Activated naive CD4-positive, alpha-beta T cell treated with anti-CD3 and anti-CD28 coated beads, Interleukin-2, amount 50 U/mL, for 16 hours (primary cell): ENCODE measurements at places on chromosomes 5 and 9.

GRCh38 chr5:67353500-67354450 lies 157.2 kb upstream of the CD180 start:
- DNase-seq: no peak

DNA sequence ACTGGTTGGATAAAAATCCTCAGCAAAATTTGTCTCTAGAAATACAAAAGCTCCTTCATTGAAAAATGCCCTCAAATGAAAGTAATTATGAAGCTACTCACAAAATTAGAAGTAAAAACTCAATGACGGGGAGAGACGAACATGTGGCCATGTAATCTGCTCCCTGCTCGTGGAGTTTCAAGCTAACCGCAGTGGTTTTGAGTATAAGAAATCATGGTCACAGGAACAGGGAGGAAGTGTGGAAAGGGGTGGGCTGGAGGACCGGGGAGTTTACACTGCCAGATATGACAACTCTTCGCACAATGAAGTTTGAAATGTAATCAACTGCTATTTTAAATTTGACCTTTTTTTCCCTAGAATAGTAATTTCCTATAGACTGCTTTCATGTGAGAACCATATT lies 765.4 kb upstream of the DMAC1 start:
- no peak for DNase-seq

- no peak for DNase-seq
Measured at GRCh38 chr5:115490596-115490995, 54.0 kb downstream of the FEM1C start.

- DNase-seq: no peak
Measured at GRCh38 chr9:93590609-93591234, 14.3 kb downstream of the PHF2 start.

- no peak for DNase-seq
Measured at GRCh38 chr5:79859588-79859987, 131.5 kb downstream of the MTX3 start.
